ENCODE measurements at places on chromosomes 1 and 21.

- no peak for DNase-seq
Measured at GRCh38 chr1:38558500-38559445, 300.8 kb downstream of the RRAGC start.

GRCh38 chr1:95671098-95671497 is 437.1 kb downstream of the RWDD3 start:
- no peak for DNase-seq

DNA sequence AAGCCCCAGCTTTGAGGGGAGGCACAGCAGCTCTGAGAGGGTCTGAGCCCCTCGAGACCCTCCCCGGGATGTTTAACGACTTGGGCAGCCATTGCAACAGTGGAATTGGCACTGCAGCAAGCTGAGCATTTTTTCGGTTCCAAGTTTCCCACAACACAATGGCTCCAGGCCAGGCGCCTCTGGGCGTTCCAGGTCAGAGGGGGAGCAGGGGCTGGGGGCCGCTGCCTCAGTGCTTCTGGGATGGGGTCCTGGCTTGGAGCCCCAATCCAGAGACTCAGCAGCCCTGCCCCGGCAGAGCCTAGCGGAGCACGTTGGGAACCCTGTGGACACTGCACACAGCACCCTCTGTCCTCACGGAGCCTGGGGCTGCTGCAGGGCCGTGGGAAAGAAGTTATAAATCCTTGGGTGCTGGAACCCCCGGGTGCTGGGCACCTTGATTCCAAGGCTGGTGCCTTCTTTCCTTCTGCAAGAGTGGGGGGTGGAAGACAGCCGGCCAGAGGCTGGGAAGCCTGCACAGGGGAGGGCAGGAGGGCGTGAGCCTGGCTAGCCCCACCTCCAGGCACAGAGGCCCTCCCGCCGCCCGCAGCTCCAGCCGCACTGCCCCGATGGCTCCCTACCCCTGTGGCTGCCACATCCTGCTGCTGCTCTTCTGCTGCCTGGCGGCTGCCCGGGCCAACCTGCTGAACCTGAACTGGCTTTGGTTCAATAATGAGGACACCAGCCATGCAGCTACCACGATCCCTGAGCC is 50.1 kb downstream of the COL18A1 start:
- DNase-seq = no peak

DNA sequence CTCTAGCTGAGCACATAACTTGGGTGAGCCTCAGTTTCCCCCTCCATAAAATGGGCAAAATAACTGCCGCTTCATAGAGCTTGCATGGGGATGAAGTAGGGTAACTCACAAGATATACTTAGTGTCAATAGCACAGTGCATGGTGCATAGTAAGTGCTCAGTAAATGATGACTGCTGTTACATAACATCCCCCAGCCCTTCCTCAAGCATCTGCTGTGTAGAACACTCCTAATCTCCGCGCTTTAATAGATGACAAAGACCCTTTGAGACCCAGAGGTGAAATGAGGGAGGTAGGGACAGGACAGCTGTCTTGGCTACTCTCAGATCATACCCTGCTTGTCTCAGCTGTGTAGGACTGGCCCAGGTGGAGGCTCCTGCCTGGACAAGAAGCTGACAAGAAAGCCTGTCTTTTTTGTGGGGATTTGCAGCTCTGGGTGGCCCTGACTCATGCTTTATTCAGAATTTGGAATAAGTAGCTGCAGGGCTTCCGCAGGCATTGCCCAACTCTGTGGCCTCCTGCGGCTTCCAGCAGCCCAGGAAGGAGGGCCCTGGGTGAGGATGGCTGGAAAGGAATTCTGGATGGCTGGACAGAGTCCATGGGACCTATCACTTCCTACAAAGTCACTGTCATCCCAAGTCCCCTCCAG is 20.7 kb upstream of the PADI4 start:
- no peak for DNase-seq

DNA sequence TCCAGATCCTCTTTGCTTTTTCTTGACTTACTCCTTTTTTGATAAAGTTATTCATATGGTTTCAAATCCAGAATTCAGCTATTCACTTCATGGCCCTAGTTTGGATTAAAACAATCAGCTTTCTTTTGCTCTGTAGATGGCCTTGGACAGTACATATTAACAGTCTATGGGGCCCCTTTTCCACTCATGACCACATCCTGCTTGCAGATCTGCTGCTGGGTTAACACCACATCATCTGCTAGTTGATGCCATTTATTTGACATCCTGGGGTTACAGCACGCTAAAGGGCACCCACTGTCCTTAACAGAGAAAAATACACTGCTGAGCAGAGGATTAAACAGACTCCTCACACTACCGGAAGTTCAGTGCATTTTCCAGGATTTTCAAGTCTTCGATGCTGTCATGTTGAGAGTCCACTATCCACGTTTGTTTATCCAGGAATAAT is 941 bp upstream of the IFI16 start:
- DNase-seq = no peak

DNA sequence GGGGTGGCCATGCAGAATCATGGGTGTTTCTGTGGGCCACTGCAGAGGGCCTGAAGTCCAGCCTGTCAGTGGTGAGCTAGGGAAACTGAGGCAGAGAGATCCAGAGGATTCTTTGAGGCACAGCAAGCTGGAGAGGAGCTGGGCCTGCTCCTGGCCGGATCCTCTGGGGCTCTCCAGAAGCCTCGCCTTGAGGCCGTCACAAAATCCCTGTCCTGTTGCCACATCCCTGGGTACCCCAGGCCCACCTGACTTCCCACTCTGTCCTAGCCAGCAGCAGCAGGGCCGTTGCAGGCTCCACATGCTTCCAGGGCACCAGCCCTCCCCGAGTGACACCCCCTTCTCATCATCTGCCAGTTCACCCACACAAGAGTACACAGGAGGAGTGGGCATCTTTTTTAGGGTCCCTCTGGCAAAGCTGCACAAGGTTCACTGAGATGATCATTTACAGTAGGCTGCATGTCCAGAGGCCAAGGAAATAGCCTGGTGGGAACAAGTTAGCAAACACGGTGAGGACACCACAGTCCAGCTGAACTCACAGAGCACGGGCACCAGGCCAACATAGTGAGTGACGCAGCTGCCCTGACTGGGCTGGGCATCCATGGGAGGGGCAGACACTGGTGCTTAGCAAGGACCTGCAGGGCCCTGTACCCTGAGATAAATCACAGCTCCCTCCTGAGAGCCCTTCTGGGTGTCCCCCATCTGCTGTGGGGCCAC is 25.1 kb upstream of the TSPEAR start:
- DNase-seq = no peak

GRCh38 chr1:29984166-29984861 is 739.1 kb downstream of the MATN1 start:
- peak; percentile 40 for DNase-seq

- DNase-seq = peak; percentile 48
Measured at GRCh38 chr1:224430511-224431113, 4.0 kb downstream of the WDR26 start.

DNA sequence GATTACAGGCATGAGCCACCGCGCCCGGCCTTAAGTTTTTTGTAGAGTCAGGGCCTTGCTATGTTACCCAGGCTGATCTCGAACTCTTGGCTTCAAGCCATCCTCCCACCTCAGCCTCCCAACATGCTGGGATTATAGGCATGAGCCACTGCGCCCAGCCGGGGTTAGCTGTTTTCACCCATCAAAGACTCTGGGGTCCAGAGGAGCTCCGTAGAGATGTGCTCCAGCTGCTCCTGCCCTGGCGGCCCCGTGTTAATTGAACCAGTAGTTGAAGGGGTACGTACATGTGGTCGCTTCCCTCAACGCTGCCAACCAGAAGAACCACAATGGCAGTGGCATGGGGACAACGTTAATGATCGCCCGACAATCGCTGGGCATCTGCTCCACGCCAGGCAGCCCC is 72.0 kb downstream of the NPHP4 start:
- DNase-seq = no peak

GRCh38 chr1:218717575-218717974 is 372.4 kb downstream of the TGFB2 start:
- DNase-seq = no peak

- DNase-seq = peak; percentile 62
Measured at GRCh38 chr1:113073479-113073950, 517 bp downstream of the LRIG2 start.

DNA sequence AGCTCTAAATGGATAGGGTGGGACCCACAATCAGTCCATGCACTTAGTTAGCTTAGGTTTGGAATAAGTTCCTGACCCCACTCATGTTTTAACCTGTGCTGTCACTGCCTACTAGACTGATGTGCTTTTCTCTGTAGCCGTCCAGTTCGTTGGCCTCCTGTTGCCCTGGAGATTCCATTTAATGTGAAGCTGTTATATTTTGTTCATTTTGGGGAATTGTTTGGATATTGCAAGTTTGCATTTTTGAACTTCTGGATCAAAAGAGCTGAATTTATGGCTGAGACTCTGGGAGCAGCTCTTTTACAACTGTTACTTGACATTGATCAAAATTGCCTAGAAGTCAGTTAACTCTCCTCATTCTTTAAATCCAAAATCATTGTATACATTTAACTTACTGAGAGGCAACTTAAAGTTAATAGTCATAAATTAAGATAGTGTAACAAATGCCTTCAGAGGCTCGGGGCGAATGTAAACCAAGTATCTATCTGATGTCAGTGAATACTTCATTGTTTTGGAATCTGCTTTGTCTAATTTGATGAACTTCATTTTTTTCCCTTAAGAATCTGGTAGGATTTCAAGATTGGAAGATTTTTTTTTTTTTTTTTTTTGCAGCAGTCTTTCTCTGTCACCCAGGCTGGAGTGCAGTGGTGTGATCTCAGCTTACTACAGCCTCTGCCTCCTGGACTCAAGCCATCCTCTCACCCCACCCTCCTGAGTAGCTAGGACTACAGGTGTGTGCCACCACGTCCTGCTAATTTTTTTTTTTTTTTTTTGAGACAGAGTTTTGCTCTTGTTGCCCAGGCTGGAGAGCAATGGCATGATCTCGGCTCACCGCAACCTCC is 38.1 kb downstream of the MIGA1 start:
- no peak for DNase-seq

GRCh38 chr1:97082160-97082848 is 360.7 kb downstream of the PTBP2 start:
- DNase-seq = no peak

DNA sequence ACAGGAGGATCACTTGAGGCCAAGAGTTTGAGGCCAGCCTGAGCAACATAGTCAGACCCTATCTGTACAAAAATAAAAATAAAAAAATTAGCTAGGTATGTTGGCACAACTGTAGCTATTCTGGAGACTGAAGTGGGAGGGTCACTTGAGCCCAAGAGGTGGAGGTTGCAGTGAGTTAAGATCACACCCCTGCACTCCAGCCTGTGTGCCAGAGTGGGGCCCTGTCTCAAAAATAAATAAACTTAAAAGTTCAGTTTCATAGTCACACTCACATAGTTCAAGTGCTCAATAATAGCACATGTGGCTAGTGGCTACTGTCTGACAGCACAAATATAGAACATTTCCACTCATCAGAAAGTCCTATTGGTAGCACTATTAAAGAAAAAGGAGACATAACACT is 5.2 kb upstream of the EVI5 start:
- no peak for DNase-seq

DNA sequence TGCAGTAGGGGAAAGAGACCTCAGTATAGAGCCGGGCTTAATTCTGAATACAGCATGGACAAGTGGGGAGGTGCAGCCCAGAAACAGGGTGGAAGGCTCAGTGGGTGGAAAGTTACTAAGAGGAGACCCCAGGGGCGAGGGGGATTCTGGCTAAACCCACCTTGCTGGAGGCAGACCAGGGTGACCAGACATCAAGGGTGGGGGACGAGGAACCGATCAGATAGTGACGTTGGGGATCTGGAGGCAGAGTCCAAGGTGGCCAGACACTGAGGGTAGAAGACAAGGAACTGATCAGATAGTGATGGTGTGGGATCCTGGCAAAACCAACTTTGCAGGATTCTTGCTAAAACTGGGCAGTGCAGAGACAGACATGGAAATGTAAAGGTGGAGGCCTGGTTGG is 36.8 kb downstream of the B3GALT5 start:
- no peak for DNase-seq

DNA sequence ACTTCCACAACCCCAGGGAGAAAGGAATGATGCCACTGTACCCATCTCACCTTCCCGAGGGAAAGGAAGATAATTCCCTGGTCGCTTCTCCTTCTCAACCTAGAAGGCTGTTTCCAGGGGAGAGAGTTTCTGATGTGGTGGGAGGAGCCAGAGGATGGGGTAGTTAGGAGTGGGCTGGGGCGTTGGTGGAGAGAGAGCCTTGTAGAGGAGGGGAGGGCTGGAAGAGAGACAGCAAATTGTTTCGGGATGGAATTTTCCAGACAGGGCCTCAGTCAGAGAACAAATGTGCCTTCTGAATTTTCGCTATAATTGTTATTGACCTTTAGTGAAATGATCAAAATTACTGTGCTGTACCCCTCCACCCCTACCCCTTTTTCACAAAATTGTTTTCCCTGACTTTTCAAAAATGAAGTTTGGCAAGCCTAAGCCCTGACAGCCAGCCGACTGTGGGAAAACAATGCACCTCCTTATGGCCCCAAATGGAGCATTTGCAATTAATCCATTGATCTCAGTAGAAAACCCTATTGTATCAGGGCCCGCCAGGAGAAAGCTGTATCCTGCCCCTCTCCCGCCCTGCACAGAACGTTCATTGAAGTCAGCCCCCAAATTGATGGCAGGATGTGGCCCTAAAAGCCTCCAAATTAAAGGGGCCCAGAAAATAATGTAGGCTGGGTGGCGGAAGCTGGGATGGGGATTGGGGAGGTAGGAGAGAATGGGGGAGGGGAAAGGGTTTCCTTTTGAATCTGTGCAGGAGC is 69.1 kb upstream of the JUN start:
- no peak for DNase-seq

DNA sequence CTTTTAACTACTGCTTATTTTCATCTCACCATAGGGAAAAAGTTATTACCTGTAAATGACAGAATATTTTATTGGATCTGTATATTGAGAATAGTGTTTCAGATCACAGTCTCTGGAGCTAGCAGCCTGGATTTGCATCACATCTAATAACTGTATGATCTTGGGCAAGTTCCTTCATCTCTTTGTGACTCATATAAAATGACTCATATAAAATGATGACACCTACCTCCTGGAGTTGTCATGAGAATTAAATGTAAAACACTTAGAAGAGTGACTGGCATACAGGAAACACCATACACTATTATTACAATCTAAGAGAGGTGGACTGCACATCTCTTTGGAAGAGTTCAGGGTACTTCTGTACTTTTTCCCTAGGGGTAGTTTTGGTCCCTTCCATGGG is 421.3 kb downstream of the NEGR1 start:
- DNase-seq = no peak

DNA sequence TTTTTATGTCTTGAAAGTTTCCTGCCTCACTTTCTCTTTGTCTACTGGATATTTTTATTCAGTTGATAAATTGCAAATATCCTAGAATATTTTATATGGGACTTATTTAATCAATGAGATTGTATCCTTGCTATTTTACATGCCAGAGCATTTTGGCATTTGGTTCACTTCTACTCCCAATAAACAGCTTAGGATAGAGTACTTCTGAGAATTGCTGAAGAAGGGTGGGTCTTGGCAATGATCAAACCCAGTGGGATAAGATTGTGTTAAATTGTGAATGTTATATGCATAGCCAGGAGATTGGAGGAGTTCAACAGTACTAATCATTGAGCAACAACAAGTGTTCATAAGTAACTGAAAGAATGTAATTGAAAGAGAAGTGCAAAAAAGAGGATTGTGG is 60.1 kb downstream of the SDCCAG8 start:
- DNase-seq = no peak

All from adrenal gland (tissue), 19 donors.